ENCODE measurements at places on chromosomes 7 and 10.

GRCh38 chr7:94129443-94130140 lies 125.4 kb upstream of the BET1 start:
- no peak for DNase-seq

GRCh38 chr10:111598433-111599059 lies 521.7 kb downstream of the ADRA2A start:
- no peak for DNase-seq

GRCh38 chr10:34667177-34667576 lies 147.9 kb downstream of the PARD3 start:
- no peak for DNase-seq

GRCh38 chr7:132751244-132751647 lies 175.0 kb upstream of the PLXNA4 start:
- DNase-seq: no peak

DNA sequence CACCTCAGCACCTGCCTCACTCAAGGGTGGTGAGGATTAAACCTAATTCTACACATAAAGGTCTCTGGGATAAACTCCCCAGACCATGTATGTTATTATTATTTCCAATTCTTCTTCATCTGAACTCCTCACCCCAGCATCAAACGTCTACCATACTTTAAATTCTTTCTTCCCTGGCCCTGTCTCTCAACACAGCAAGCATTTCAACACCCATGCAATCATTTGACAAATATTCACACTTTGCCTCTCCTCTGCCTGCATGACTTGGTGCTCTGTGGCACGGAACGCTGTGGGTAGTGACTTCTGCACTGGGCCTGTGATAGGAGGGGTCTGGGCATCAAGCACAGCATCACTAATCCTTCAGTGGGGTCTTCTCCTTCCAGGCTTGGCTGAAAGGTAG lies 490.8 kb downstream of the TNS3 start:
- no peak for DNase-seq

GRCh38 chr7:104891949-104892348 lies 122.1 kb upstream of the KMT2E start:
- DNase-seq: no peak

- no peak for DNase-seq
Measured at GRCh38 chr7:98234429-98235147, 17.4 kb downstream of the TECPR1 start.

- no peak for DNase-seq
Measured at GRCh38 chr10:123640016-123640535, 26.1 kb upstream of the GPR26 start.

GRCh38 chr10:129104266-129105045 lies 362.6 kb upstream of the MGMT start:
- no peak for DNase-seq

DNA sequence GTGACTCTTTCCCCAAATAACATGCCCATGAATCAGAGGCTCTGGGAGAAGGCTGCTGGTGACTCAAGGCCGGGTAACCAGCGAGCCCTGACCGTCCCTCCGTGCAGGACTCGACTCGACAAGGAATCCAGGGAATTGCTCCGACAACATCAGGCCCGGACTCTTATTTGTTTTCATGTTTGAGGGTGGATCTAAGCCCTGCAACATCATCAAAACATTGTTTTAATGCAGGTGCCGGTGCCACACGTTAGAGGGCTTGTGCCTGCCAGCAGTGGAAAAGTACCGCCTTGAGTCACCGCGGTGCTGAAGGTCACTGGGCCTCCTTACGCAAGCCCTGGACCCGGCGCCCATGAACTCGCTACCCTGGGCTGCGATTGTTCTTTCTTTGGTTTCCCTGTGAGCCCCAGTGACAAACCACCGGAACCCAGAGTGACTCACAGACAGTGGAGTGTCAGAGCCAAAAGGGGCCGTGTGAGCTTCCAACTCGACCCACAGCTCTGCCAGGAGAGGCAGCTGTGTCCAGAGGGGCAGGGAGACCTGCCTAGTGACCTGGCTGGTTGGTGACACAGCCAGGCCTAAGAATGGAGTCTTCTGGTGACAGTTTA lies 139.4 kb upstream of the SHH start:
- peak; percentile 74 for DNase-seq

- DNase-seq: no peak
Measured at GRCh38 chr10:132203256-132204077, 16.7 kb downstream of the DPYSL4 start.

DNA sequence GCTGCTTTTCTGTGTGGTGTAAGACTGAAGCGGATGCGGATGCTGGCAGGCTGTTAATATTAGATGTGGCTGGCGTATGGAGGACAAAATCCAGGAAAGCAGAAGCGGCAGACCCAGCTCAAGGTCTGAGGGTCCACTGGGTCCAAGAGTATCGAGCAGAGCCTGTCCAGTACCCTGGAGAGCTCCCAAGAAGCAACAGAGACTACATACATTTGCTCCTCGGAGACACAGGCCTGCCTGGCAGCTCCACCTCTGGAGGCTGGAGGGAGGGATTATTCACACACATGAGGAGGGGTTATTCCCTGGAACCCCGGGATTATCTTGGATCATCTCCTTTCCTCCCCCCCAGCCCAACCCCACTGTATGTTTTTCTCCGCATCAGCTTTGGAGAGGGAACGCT lies 31.3 kb upstream of the LOXL4 start:
- no peak for DNase-seq

DNA sequence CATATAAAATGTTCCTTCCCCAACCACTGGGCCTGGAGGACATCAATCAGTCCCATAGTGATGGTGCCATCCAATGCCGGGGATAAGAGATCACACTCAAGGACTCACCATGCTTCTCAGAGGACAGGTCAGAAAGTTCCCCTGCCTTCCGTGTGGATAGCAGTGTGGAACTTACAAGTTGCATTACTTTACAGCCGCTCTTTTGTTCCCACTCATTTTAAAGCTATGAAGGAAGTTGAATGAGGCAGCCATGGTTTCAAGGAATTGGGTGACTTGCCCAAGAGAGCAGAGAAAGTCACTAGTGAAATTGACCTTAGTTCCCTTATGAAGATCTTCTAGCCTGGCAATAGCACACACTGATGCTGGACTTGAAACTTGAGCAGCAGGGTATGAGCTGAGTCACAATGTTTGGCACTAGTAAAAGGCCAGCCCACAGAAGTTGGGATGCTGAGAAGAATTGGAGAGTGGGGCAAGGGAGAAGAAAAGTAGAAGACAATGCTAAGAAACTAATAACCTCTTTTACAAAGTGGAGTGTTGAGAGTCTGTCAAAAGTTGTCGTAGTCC lies 78.7 kb downstream of the CXCL12 start:
- DNase-seq: no peak
